ENCODE measurements at places on chromosomes 2 and 18.

GRCh38 chr2:47172922-47173695 lies 18.0 kb upstream of the STPG4 start:
- DNase-seq: no peak

DNA sequence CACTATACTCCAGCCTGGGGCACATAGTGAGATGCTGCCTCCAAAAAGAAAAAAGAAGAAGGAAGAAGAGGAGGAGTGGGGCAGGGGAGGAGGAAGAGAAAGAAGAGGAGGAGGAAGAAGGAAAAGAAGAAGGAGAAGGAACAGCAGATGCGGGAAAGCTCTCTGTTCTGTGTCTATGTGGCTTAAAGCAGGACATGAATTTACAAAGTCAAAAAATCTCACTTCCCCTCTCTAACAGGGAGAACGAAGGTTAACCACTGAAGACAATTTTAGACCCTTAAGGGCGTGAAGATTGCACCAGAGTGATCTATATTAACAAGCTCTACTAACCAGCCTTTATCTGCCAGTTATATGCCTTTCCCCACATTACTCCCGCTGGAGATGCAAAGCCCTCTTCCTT lies 258.9 kb downstream of the METTL4 start:
- peak; percentile 43 for DNase-seq

- no peak for DNase-seq
Observed at GRCh38 chr2:231531883-231532755, 1.9 kb upstream of the NMUR1 start.

DNA sequence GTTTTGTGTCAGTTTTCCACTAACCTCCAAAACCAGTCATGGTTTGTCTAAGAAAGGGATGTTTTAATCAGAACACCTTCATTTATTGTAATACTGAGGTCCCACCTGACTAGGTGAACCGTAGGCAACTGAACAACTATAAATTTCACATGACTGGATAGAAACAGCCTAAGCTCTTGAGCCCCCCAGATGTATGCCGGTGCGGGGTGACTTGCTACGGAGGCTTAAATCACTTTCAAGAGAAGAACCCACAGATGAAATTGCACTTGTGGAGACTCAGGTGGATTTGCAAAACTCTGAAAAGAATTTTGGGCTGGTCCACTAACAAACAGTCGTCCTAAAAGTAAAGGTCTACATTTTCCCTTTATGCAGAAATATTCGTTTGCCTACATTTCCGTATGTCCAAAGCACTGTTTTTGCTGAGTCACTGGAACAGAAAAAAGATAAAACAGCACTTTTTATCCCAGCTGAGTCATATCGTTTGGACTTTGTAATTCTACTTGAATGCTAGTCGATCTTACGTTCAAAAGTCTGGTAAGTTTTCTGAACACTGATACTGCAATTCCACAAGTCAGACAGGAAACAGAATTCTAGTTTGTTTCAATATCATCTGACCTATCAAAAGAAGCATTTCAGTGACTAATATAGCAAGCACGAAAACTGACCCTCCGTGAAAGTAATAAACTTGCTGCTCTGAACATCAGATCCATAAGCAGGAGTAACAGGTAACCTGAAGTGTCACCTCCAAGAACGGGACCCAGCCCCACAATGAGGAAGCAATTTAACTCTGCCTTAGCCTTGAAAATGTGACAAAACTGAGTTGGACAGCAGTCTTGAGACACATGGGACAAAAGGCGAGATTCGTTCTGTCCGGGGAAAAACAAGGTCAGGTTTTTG lies 18.1 kb downstream of the ZNF516 start:
- peak; percentile 39 for DNase-seq

DNA sequence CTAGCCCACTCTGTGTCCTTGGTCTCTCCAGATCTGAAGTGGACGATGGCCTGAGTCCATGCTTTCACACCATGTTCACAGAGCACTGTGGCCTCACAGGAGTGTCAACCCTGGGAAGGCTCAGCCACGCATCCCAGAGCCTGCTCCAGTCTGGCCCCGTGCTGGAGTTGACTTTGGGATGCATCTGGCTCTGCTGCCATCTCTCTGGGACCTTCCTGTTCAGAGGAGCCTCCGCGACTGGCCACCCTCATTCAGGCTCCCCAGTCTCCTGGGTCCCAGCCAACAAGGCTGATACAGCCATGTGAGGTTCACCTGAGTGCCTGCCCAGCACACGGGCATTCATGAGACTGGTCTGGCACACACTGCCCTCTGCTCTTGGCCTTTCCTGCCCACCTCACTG lies 199.7 kb upstream of the RAB6C start:
- no peak for DNase-seq

- DNase-seq: no peak
Observed at GRCh38 chr2:223057569-223057968, 5.6 kb downstream of the KCNE4 start.

GRCh38 chr2:219737270-219737691 lies 109.9 kb downstream of the SLC4A3 start:
- peak; percentile 10 for DNase-seq

DNA sequence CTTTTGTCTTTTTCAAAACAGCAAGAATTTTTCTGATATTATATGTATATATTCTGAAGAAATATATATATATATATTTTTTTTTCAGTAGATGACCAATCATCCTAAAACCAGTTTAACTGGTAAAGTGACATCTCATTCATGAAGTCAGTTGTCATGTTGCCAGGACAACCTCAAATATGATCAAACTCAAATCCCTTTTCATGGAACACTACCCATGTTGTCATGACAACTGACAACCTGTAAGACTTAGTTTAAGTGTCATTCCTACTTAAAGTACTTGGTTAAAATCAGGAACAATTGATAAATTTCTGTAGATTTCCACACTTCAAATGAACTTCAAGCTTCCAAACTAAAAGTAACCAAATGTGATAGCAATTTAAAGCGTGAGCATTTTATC lies 101.8 kb upstream of the ERBB4 start:
- no peak for DNase-seq

DNA sequence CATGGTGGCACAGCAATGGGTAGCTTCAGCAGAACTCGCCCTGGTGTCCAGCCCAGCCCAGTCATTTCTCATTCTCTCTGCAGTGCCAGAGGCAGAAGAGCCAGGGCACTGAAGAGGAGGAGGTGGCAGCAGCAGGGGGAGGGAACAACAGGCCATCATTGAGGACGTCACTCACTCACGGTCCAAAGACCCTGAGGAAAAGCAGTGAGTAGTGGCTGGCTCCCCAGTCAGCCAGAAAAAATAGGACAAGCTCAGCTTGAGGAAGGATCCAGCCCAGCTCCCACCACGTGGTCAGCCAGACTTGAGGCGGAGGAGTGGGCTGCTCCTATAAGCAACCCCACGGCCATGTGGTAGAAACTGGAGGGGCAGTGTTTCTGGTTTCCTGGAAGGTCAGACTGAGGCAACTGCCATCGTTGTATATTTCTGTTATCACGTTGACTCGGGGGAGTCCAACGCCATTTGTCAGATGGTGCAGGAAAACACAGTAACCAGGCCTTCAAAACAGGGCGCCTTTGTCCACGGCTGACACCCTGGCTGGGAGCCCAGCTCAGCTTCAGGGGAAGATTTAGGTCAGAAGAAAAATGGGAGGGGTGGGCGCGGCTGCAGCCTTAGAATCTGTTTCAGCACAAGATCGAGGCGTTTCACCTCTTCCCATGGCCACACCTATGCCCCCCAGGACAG lies 19.0 kb upstream of the TMEM247 start:
- no peak for DNase-seq
